ENCODE measurements at places on chromosomes 13 and 19.

- no peak for DNase-seq
Measured at GRCh38 chr13:113095146-113096051, 10.2 kb upstream of the F7 start.

- no peak for DNase-seq
Measured at GRCh38 chr13:24642219-24642618, 38.0 kb upstream of the ATP12A start.

DNA sequence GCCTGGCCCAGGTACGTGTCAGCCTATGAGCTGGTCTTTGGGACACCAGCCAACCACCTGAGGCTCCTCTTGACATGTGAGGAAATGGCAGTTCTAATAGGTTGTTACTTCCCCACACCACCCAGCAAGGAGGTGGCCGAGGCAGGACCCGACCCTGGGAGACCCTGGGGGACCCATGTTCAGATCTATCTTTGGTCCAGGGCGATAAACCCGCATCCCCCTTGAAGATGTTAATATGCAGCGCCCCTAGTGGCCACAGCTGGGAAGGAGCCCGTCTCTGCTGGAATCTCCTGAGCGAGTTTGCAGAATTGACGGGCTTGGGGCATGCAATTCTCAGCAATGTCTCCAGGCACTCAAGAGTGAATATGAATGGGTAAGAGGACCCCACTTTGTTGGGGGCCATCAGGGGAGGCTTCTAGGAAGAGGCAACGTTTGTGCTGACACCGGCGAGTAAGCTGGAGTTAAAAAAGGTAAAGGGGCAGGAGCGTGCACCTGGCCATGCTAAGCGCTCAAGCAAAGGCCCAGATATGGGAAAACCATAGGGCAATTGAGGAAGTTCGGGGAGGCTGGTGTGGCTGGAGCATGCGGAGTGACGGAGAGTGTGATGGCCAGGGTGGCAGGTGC, 1.5 kb upstream of the MYO1F start:
- peak; percentile 15 for DNase-seq

DNA sequence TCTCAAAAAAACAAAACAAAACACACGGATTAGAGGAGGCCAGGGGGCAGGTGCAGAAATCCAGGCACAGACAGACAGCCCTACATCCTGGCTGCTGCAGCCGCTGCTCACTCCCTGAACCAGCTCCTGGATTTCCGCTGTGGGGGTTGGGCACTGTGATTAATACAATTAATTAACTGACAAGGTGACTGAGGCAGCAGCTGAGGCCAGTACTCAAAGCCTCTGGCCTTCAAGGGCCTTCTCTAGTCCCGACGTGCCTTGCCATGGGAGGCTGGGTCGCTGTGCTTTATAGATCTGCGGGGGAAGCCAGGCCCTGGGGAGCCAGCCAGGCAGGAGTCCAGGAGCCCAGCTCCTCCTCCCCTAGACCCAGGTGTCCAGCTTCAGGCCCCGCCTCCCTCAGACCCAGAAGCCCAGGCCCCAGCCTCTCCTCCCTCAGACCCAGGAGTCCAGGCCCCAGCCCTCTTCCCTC, 4.6 kb downstream of the NECTIN2 start:
- no peak for DNase-seq

DNA sequence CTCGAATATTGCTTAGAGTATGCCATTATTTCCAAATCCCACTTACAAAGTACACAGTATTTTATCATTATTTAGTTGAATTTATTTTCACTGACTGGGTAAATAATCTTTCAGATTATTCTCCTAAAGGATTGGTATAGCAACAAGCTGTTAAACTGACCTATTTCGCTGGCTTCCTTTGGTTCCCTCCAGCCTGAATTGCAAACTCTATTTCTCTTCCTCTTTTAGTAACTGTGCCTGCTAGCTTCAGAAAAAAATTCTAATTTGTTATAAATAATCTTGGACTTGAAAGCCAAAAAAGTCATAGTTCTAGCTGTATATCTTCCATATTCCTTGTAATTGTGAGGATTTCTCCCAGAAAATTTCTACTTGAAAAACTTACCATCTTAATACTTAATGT, 15.0 kb upstream of the CCNA1 start:
- no peak for DNase-seq

- DNase-seq, result no peak
Measured at GRCh38 chr13:34430294-34430693, 511.8 kb upstream of the NBEA start.

DNA sequence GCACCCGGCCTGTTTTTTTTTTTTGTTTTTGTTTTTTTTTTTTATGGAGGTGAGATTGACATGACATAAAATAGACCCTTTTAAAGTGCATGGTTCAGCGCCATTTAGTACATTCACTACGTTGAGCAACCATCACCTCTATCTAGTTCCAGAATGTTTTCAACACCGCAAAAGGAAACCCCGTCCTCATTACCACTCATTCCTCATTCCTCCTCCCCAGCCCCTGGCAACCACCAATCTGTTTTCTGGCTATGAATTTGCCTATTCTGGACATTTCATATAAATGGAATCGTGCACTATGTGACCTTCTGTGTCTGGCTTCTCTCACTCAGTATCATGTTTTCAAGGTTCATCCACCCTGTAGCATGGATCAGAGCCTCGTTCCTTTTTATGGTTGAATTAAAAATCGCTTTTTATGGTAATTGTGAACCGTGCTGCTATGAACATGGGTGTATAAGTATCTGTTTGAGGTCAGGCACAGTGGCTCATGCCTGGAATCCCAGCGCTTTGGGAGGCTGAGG, 9.9 kb upstream of the ADGRE5 start:
- no peak for DNase-seq

DNA sequence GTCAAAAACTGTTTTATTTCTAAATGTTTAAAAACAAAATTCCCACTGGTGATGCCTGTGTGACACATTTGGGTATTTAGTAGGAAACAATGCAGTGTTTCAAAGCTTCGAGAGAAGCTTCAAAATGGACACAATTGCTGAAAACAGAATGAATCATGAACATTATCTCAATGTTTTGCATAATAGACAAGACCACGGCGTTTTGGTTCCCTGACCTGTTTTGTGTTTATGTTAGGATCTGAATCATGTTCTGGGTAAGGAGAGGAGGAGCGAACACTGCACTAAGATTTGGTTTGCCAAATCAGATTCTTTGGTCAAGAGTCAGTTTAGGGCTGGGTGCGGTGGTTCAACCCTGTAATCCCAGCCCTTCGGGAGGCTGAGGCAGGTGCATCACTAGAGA, 42.2 kb downstream of the IFT88 start:
- no peak for DNase-seq

GRCh38 chr13:40975441-40975840, 43.7 kb downstream of the ELF1 start:
- no peak for DNase-seq

DNA sequence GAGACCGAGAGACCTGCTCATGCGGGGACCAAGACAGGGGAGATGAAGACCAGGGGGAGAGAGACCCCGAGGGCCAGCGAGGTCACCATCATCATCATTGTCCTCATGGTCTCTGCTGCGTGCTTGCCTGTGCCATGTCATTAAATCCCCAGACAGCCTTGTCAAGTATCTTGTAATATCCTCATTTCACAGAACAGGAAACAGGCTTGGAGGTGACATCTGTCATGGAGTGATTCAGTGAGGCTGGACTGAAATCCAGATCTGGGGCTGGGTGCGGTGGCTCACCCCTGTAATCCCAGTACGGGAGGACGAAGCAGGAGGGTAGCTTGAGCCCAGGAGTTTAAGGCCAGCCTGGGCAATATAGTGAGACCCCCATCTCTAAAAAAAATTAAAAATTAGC, 5.9 kb upstream of the NANOS2 start:
- no peak for DNase-seq

- no peak for DNase-seq
Measured at GRCh38 chr19:31678421-31678820, 329.2 kb upstream of the TSHZ3 start.

- DNase-seq, result no peak
Measured at GRCh38 chr19:42424345-42424707, 2.9 kb downstream of the LIPE start.

DNA sequence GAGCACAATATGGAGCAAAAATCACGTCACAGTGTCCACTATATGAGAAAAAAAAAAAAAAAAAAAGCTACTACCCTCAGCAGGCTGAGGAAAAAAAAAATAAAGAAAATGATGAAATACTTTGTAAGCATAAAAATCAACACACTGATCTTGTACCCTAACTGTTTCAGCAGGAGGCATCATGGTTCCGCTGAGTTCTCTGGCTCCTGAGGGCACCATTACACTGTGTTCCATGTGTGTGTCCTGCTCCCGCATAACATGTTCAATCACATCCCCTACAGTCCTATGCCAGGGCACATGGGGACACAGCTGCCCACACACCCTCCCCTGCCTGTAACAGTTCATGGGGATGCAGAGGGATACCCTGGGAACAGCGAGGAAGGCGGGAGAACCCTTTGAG, 33.5 kb downstream of the DOCK9 start:
- DNase-seq, result no peak

GRCh38 chr13:95184317-95184716, 116.9 kb downstream of the ABCC4 start:
- DNase-seq, result no peak

GRCh38 chr13:34466301-34466700, 475.8 kb upstream of the NBEA start:
- DNase-seq, result no peak

DNA sequence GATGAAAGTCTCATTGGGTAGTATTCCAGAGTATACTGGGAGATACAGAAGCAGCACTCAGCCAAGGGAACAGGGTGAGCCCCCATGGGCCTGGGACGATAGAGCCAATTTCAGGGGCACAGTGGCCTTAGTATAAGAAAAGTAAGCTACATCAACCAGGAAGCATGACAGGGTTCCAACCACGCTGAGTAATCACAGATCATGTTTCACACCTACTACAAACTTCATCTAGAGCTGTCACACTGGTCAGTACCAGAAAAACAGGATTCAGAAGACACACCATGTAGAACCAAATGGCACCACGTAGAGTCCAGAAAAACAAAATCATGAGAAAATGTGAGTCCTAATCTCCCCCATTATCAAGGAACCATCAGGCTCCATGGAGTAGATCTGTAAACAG, 1292.4 kb upstream of the MIR17HG start:
- DNase-seq, result no peak

DNA sequence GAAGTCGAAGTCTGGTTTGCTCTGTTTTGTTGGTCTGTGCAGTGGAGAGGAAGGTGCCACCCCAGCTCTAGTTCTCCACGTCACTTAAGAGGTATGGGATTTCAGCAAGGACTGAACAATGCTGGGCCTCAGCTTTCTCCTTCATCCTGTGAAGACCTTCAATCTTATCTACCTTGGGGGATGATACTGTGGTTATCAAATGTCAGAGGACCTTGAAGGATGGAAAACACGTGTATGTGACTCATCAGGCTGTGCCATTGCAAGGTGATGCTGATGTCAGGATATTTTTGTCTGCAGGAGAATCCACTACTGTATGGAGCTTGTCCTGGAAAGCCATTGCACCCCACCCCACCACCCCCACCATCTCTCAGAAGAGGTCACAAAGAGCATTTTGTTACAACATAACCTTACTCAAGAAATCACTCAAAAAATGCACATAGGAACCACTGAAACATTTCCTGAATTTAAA, 81.4 kb upstream of the UQCRFS1 start:
- DNase-seq, result no peak

DNA sequence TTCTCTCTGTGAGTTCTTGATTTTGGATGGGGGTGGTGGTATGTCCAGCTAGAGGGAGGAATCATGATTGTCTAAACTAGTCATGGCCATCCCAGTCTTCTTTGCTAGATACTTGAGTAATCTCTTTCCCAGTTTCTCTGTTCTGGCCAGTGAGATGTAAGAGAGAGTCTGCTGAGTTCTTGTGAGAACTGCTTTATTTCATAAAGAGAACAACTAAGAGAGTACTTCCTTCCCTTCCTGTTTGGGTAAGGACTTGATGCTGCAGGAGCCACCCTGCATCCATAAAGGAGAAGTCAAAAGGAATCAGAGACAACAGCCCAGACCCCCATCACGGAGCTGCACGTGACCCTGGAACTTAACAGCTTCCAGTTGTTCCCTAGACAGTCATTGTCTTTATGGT, 3.0 kb upstream of the RASL11A start:
- DNase-seq, result no peak

DNA sequence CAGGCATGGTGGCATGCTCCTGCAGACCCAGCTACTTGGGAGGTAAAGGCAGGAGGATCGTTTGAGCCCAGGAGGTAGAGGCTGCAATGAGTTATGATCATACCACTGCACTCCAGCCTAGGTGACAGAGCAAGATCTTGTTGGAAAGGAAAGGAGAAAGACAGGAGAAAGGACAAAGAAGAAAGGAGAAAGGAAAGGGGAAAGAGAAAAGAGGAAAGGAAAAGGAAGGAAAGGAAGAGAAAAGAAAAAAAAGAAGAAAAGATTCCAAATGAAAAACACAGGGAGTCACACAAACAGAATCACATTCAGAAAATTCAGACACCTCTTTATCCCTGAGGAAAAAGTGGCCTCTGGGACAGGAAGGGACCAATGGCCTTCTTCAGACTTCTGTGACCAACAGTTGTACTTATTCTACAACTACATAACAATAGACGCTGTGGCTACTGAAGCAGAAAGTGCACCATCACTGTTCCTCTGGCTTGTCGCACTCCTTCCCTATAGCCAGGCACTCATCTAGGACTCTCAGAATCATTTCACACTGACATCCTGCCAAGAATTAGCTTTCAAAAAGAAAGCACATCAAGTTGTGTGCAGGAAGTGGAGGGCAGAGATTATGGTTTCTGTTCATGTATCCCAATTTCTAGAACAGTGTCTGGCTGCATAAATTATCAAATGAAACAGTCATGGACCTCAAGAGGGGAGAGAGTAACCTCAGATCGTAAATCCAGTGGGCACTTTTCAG, 5.9 kb downstream of the MTMR6 start:
- DNase-seq, result no peak

GRCh38 chr19:50851620-50852019, 3.1 kb upstream of the KLK3 start:
- DNase-seq, result no peak

GRCh38 chr13:96785986-96786385, 208.3 kb downstream of the OXGR1 start:
- peak; percentile 4 for DNase-seq

- no peak for DNase-seq
Measured at GRCh38 chr13:46607768-46608564, 55.0 kb downstream of the LRCH1 start.

GRCh38 chr13:99363949-99364348, 56.8 kb upstream of the GPR183 start:
- DNase-seq, result no peak

GRCh38 chr19:48796298-48797083, 14.3 kb downstream of the BCAT2 start:
- DNase-seq, result no peak

- no peak for DNase-seq
Measured at GRCh38 chr19:17330262-17331044, 4.2 kb downstream of the ANO8 start.
